ENCODE measurements at places on chromosomes 5 and 9.

DNA sequence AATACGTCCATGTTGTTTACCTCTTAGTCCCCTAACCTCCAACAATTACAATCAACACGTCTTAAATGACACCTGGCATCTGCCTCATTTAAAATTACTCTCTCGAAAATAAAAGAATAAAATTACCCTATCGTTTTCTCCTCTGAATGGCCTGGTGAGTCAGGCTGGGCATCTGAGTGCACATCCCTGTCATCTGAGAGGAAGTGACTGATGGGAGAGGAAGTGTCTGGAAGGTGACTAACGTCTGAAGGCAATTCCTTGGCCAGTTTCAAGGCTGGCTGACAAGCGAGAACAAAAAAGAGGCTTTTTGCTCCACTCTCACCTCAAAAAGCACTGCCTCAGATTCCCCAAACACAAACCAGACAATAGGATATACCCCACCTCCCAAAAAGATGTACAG, 57.7 kb downstream of the MAPKAP1 start:
- DNase-seq = no peak

- DNase-seq = no peak
These were observed 57.7 kb downstream of the LMX1B start for GRCh38 chr9:126671381-126671831.

GRCh38 chr5:133729800-133730199, 117.5 kb upstream of the FSTL4 start:
- no peak for DNase-seq

DNA sequence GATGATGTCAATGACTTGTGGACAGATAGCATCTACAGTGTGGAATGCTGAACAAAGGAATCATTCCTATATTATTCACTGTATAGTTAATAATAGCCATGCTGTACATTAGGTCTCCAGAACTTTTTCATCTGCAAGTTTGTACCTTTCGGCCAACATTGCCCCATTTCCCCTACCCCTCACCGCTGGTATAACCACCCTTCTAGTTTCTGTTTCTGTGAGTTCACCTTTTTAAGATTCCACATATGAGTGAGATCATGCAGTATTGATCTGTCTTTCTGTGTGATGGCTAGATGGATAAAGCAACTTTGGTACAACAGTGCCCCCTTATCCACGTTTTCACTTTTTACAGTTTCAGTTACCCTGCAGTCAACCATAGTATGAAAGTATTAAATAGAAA, 18.8 kb upstream of the ALDH1B1 start:
- no peak for DNase-seq

- DNase-seq = no peak
These were observed 57.9 kb downstream of the TGFBR1 start for GRCh38 chr9:99162759-99163364.

- DNase-seq = no peak
These were observed 104.0 kb downstream of the MAMDC2 start for GRCh38 chr9:70147651-70148050.

- no peak for DNase-seq
These were observed 64.2 kb upstream of the CPEB4 start for GRCh38 chr5:173823721-173824567.

GRCh38 chr5:33827018-33827707, 64.6 kb downstream of the ADAMTS12 start:
- no peak for DNase-seq

- DNase-seq = no peak
These were observed 13.2 kb downstream of the VAV2 start for GRCh38 chr9:133978899-133979272.

GRCh38 chr5:102700120-102700831, 54.8 kb upstream of the PAM start:
- DNase-seq = no peak

DNA sequence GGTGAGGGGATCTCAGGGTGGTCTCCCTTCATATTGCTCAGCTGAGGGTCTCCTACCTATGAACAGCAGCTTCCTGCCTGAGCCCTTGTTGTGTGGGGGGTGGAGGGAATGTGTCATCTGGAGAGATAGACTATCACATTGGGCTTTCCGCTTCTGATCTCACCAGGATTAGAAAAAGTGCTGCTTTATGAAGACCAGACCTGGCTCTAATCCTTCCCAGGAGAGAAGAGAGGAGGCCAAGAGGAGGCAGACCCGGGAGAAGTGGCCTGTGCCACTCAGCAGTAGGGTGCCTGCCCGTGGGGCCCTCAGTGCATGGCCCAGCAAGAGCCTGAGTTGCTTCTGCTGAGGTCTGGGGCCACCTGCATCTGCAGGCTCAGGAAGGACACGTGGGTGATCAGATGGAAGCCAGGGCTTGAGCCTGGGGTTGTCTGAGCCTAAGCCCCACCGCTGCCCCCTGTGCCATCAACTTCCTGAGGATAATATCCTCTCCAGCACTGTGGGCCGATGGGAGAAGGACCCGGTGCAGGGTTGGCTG, 22.1 kb upstream of the COL5A1 start:
- no peak for DNase-seq

GRCh38 chr9:68869022-68869421, 144.9 kb downstream of the PRKACG start:
- no peak for DNase-seq

DNA sequence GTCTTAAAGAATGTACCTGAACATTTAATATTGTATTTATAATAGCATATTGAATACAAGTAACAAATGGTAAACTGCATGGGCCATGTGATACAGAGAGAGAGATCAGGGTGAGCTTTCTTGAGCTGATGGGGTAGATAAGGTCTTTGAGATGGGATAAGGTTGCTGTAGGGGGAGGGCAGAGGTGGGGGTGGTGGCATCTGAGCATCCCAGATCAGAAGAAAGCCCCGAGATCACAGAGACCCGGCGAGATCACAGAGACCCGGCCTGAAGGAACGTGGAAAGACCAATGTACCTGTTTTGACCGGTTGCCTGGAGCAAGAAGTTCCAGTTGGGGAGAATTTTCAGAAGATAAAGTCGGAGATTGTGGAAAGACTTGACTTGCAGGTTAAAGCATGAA, 6.6 kb downstream of the SMARCA2 start:
- no peak for DNase-seq

GRCh38 chr9:18461496-18461895, 12.5 kb upstream of the ADAMTSL1 start:
- DNase-seq = no peak

GRCh38 chr9:94256007-94256406, 3.1 kb upstream of the ZNF169 start:
- DNase-seq = no peak

DNA sequence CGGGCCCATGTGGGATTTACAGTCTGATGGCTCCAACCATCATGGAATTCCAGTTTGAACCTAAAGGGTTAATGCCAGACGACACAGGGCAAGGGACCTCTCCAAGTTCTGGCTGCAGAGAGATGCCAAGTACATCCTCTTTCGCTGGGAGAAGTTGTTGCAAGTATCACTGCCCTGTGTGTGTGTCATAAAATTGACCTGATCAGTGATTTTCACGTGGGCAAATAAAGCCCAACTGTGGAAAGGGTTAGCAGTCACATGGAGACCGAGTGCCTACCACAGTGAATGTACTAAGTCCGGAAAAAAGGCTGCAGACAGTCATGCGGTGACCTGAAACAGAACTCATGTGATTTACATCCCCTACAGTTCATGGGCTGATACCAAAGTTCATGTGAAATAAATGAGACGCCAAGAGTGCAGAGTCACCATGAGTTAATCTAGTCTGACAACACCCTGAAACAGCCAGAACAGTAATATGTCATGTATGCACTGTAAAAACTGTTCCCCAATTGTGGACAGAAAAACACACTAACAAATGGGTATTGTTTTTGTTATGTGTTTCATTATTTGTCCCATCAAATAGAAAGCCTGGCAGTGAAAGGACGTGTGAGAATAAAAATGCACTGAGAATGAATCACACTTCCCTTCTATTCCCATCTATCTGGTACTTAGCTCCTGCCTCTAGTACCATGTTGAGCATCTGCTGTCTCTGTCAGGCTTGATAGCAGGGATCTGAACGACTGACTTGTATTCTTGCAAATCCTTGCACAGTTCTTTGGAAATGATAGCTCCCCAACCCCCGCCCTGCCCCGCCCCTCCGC, 115.7 kb downstream of the SUSD1 start:
- no peak for DNase-seq

GRCh38 chr9:81633952-81634854, 55.1 kb downstream of the TLE1 start:
- DNase-seq = no peak

GRCh38 chr5:162187371-162187770, 119.8 kb downstream of the GABRG2 start:
- no peak for DNase-seq

- no peak for DNase-seq
These were observed 49.3 kb upstream of the HK3 start for GRCh38 chr5:176948458-176948857.

DNA sequence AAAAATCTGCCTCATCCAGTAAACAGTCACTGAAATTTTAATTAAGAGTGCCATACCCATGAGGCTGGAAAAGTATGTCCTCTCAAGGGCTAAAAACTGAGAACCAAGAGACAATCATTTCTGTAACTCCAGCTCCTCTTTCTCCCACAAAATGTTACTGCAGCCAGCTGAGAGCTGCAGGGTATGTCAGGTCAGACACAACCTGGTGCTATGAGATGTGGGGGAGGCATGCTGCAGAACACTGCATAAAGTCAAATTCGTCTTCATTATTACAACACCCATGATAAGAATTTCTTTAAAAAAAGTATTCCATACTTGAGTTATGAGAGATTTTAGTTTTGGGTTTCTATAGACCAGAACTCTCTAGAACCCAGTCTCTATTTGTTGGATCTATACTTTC, 162.2 kb downstream of the CDC42SE2 start:
- DNase-seq = no peak

DNA sequence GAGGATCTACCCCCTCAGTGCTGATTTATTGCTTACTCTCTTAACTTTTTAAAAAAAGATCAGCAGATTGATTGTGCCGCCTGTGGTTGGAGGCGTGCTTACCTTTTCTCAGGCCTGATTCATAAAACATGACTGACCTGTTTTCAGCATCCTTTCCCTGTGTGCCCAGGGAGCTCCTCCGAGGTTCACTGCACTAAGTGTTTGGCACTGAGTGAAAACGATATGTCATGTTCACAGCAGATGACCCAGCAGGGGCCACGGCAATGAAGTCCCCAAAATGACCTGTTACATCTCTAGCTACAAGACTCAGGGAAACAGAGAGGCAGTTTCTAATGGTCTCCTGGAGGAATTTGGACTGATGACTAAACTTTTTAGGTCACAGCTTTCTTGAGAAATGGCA, 69.9 kb downstream of the INSYN2B start:
- no peak for DNase-seq

DNA sequence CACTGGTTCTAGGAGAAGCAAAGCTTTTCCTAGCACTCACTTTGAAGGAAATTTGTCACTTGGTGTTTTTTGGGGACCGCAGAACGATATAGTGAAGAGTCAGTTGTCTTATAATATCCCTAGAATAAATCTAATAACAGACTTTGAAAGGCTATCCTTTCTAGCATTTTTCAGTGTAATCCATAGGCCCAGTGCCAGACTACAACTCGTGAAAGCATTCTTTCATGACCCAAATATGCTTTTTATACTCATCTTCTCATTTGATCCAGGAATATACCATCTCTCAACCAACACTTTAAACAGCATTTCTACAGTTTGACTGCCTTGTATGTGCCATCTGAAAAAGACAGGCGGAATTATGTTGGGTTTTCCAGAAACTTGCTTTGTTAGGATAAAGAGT, 104.0 kb downstream of the ERCC6L2 start:
- DNase-seq = no peak

GRCh38 chr9:87343816-87344430, 153.7 kb upstream of the DAPK1 start:
- DNase-seq = no peak

GRCh38 chr9:116671605-116672004, 15.5 kb upstream of the TRIM32 start:
- no peak for DNase-seq

DNA sequence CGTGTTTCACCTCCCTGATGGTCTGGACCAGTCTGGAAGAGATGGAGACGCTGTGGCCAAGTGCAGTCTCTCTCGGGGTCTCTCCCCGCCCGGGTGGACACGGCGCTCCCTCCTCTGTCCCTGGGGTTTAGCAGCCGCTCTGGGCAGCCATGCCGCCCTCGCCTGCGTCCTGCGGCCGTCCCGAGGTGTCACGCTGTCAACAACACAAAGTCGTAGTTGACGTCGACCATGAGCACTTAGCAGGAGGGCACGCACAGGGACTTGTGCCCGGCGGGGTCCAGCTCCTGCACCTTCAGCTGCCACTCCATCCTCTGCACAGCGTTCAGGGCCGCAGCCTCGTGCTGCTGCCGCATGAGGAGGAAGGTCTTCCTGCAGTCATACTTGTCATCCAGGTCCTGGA, 368.9 kb downstream of the CDH9 start:
- DNase-seq = no peak

- no peak for DNase-seq
These were observed 61.9 kb upstream of the ORM1 start for GRCh38 chr9:114261026-114261425.

DNA sequence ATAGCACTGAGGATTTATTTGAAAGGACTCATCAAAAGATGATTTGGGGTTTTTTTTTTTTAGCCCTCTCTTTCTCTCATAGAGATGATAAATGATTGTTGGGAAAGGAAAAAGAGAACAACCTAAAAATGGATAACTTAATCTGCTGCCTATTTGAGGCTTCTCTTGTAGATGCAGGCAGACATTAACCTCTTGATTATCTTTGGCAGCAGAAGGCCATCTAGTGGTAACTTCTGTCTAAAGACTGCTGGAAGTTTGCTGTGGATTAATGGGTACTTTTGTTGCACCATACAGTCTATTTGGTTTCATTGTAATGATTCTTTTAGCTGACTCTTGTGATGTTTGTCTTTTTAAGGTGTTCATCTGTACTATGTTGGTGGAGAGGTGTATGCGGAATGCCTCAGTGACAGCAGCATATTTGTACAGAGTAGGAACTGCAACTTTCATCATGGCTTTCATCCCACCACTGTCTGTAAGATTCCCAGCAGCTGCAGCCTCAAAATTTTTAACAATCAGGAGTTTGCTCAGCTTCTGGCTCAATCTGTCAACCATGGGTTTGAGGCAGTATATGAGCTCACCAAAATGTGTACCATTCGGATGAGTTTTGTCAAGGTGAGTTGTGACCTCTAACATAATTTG, 18.8 kb downstream of the SMIM32 start:
- no peak for DNase-seq

DNA sequence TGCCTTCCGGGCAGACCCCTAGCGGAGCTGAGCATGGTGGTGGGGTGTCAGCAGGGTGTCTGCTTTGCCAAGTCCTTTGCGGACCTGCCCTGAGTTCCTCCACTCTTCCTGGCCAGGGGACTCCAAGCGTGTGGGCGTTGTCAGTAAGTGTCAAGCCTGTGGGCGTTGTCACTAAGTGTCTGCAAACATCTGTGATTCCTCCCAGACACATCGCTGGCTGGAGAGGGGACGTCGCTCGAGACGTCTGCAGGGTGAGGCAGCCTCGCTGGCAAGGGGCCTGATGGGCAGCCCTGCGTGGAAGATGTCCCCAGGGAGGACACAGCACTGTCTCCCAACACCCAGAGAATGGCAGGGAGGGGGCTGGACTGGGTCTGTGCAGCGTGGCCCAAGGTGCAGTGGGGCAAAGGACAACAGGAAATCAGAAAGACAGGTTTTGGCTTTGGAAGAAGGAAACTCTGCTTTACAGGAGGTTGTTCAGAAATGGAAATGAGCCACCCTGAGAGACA, 28.8 kb downstream of the ADAMTSL2 start:
- DNase-seq = no peak
